Right atrium auricular region (tissue), 2 donors: ENCODE measurements at places on chromosomes 2 and 18.

GRCh38 chr2:112293636-112294401, 18.4 kb downstream of the ZC3H6 start:
- no peak for DNase-seq
- H3K4me1 ChIP-seq, result no peaks in the 10 kb centered on the region
- no peak overlapping the region for H3K4me3 ChIP-seq
- no peak overlapping the region for H3K27ac ChIP-seq
- H3K27me3 ChIP-seq, result no peaks in the 10 kb centered on the region
- no peaks in the 10 kb centered on the region for H3K36me3 ChIP-seq

- peak overlapping the region; percentile 95 for H3K27ac ChIP-seq
- peak overlapping the region; percentile 85 for H3K4me3 ChIP-seq
- peaks cover 53% of the 10 kb centered on the region for H3K4me1 ChIP-seq
- H3K36me3 ChIP-seq, result no peaks in the 10 kb centered on the region
- DNase-seq, result no peak
- H3K27me3 ChIP-seq, result no peaks in the 10 kb centered on the region
Observed at GRCh38 chr2:190882856-190883582, 2.4 kb downstream of the GLS start.

- H3K4me3 ChIP-seq, result no peak overlapping the region
- no peaks in the 10 kb centered on the region for H3K27me3 ChIP-seq
- no peak overlapping the region for H3K27ac ChIP-seq
- H3K4me1 ChIP-seq, result no peaks in the 10 kb centered on the region
- H3K36me3 ChIP-seq, result no peaks in the 10 kb centered on the region
Observed at GRCh38 chr18:58335223-58335622, 291.2 kb downstream of the NEDD4L start.

DNA sequence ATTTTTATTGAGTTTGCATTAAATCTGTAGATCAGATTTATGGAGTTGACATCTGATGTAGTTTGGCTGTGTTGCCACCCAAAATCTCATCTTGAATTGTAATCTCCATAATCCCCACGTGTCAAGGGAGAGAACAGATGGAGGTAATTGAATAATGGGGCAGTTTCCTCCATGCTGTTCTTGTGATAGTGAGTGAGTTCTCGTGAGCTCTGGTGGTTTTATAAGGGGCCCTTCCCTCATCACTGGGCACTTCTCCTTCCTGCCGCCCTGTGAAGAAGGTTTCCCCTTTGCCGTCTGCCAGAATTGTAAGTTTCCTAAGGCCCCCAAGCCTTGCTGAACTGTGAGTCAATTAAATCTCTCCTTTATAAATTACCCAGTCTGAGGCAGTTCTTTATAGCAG, 32.2 kb downstream of the ZC3H15 start:
- H3K4me1 ChIP-seq, result peaks cover under 1% of the 10 kb centered on the region
- no peak for DNase-seq
- H3K27ac ChIP-seq, result no peak overlapping the region
- H3K36me3 ChIP-seq, result peaks cover 11% of the 10 kb centered on the region

- H3K27ac ChIP-seq, result no peak overlapping the region
- no peaks in the 10 kb centered on the region for H3K36me3 ChIP-seq
- H3K4me1 ChIP-seq, result peaks cover 24% of the 10 kb centered on the region
Observed at GRCh38 chr2:172079838-172080640, 5.3 kb upstream of the DLX1 start.

DNA sequence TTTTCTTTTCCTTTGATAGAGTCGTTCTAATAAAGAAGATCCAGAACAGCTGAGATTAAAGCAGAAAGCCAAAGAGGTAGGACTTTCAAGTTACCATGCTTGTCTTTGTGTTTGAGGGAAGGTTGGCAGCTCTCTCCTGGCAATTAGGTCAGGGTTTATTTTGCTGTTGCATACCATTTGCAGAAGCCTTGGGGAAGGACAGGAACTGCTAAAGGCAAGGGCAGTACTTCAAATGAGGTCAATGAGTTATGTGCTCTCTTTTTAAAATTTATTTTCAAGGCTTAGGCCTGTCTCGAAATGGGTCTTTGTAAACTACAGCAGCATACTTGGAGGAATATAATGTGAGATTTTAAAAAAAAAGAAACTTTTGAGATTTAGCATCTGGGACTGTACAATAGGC, 108.9 kb downstream of the TAF4B start:
- no peak overlapping the region for H3K27ac ChIP-seq
- H3K4me3 ChIP-seq, result no peak overlapping the region
- H3K4me1 ChIP-seq, result peaks cover 19% of the 10 kb centered on the region
- DNase-seq, result no peak

DNA sequence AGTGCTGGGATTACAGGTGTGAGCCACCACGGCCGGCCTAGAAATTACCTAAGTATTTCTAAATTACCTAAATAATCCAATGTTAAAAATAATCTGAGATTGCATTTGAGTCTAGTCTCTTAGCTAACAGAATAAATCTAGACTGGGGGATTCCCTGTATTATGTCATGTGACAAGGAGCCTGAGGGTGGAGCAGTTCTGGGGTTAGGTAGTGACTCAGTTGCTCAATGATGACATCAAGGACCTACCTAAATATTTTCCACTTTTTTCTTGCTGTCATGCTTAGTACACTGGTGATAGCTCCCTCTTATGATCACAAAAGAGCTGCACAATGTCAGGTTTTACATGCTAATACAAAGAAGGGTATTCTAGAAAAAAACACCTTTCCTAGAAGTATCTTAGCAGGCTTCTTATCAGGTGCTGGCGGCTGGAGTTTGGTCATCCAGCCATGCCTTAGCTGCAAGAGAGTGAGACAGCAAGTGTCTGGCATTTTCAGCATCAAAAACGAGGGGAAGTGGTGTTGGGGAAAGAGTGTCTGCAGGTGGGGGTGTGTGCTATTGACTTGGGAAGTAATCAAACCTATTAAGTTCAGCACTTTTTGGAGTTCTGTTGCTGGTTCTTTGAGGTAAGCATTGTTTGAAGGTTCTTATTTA, 17.5 kb upstream of the CEP192 start:
- H3K27ac ChIP-seq, result no peak overlapping the region
- DNase-seq, result no peak
- no peak overlapping the region for H3K4me3 ChIP-seq
- H3K4me1 ChIP-seq, result no peaks in the 10 kb centered on the region

DNA sequence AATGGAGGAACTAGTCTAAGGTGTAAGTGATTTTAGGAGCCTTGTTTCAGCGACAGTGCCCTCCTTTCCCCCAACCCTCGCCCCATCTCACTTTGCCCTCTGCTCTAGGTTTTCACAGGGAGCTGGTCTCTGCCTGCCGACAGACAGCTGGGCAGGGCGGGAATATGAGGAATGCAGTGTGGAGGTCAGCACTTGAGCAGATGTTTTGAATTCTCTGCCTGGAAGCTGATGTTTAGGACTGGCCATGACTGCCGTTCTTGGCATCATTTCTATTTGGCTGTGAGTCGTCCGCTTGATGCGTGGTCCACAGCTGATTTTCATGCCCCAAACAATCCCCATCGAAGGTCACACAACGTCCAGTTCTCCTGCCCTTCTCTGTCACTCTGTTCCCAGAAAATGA, 55.1 kb upstream of the SIX3 start:
- H3K4me3 ChIP-seq, result no peak overlapping the region
- DNase-seq, result no peak
- no peaks in the 10 kb centered on the region for H3K4me1 ChIP-seq
- H3K27ac ChIP-seq, result no peak overlapping the region

DNA sequence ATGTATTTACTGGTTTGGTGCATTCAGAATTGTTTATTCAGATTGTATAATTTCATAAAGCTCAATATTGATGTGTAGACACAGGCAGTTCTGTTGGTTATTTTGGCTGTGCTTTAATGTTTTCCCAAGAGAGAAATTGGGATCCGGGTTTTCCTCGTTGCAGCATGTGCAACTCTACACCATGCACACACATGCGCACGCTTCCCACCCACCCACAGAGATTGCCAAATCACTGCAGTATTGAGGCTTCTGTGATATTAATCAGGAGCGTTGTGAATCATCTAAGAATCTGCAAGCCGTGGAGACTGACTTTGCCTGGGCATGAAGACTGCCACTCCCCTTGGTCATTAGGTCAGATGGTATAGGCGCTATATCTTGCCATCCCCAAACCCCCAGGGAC, 571.5 kb downstream of the SLC4A3 start:
- no peak overlapping the region for H3K4me3 ChIP-seq
- H3K27me3 ChIP-seq, result no peaks in the 10 kb centered on the region
- no peak for DNase-seq
- H3K36me3 ChIP-seq, result no peaks in the 10 kb centered on the region
- no peaks in the 10 kb centered on the region for H3K4me1 ChIP-seq

- DNase-seq, result no peak
- H3K27me3 ChIP-seq, result no peaks in the 10 kb centered on the region
- H3K4me3 ChIP-seq, result no peak overlapping the region
- H3K27ac ChIP-seq, result no peak overlapping the region
- no peaks in the 10 kb centered on the region for H3K36me3 ChIP-seq
Observed at GRCh38 chr2:60633615-60634014, 80.2 kb upstream of the BCL11A start.

DNA sequence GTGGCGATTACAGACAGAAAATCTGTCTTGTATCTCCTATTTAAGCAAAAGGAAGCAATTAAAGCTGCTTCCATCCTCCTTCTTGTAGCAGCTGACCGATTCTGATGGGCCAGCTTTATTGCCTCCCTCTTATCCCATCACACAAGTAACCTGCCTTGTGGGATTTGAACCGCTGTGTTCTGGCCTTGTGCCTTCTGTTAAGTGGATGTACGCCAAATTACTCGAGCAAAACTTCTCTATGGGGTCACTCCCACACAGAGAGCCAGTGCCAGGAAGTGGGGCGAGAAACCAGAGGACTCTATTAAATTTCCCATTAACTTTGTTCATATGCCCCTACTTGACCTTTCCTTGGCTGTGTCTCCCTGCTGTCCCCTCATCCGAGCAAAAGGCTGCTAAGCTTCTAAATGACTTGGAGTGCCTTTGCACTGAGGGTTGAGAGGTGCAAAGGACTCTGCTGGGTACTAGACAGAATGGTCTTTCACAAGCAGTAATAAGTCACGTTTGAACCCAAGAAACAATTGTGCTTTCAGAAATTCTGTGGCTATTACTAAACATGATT, 672.5 kb downstream of the MBD2 start:
- H3K27me3 ChIP-seq, result no peaks in the 10 kb centered on the region
- H3K4me3 ChIP-seq, result no peak overlapping the region
- H3K4me1 ChIP-seq, result no peaks in the 10 kb centered on the region
- H3K36me3 ChIP-seq, result no peaks in the 10 kb centered on the region
- H3K27ac ChIP-seq, result no peak overlapping the region

- H3K4me3 ChIP-seq, result no peak overlapping the region
- H3K4me1 ChIP-seq, result no peaks in the 10 kb centered on the region
- H3K27me3 ChIP-seq, result no peaks in the 10 kb centered on the region
Observed at GRCh38 chr2:216596980-216597509, 36.2 kb upstream of the IGFBP2 start.

- H3K27me3 ChIP-seq, result no peaks in the 10 kb centered on the region
- no peak overlapping the region for H3K27ac ChIP-seq
- no peak overlapping the region for H3K4me3 ChIP-seq
- no peak for DNase-seq
- H3K4me1 ChIP-seq, result peaks cover 50% of the 10 kb centered on the region
Observed at GRCh38 chr2:216110620-216111019, 1.5 kb downstream of the XRCC5 start.
